ENCODE measurements at places on chromosomes 11 and 22.
A peak's percentile ranks its signal among the peaks of the same experiment; 100 is the strongest.

- DNase-seq: no peak
Measured at GRCh38 chr22:46763051-46763705, 728 bp downstream of the TBC1D22A start.

GRCh38 chr22:46584081-46584921, 35.9 kb upstream of the GRAMD4 start:
- no peak for DNase-seq

DNA sequence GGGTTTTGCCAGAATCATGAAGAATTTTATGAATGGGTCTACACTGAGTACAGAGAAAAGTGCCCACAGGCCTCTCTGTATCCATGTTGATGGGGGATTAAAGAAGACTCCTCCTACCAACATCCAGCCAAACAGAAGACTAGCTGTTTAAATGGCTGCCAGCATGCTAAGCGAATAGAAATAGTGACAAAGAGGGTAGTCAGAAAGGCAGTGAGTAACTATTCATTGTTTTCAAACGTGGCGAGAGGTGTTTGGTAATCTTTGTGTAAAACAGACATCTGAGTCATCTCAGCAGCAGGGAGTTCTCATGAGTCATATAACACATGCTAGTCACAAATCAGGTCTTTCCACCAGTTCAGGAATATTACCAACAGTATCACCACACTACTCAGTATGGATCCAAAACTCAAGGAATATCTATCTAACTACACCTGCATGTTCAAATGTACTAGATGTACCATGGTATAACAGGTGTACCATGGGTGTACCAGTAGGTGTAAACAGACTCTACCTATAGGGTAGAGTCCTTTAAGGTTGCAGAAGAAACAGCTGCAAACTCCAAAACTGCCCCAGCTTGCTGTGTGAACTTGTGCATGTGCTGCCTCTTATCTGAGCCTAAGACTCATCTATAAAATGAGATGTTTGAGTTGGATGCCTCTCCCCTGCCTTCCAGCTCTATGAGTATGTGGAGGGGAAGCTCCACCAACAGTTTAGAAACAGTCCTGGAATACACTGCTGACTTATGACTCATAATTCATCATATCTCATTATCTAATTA, 82.0 kb downstream of the SLC1A2 start:
- no peak for DNase-seq

GRCh38 chr11:336659-337198, 16.1 kb upstream of the IFITM3 start:
- no peak for DNase-seq

DNA sequence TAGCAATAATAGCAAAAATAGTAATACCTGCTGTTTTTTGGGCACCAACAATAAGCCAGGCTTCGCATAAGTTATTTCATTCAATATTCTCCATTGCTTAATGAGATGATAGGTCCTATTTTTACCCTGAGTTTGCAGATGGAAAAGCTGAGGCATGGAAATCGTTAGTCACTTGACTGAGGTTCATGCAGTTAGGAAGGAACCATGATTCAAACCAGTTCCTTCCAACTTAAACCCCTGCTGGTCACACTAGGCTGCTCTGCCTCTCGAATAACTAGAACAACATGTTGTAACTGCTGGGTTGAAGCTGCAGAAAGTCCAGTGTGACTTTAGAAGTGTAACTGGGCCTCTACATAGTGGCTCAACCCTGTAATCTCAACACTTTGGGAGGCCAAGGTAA, 69.3 kb downstream of the SEZ6L start:
- no peak for DNase-seq

DNA sequence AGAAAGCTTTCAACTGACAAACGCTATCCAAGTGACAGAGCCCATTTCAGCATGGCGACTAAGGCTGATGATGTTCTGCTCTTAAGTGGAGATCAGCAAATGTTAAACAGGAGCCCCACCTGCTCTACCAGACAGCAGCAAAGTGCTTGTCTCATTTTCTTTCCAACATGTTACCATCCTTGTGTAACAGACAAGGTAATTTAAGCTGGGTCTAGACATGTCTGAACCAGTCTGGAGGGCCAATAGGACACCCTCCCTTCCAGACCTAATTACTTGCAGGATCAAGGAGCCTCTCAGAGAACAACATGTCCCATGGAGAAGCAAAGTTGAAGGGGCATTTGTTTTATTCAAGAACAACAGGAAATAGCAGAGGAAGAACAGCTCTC, 3.9 kb upstream of the LMO2 start:
- DNase-seq: no peak

DNA sequence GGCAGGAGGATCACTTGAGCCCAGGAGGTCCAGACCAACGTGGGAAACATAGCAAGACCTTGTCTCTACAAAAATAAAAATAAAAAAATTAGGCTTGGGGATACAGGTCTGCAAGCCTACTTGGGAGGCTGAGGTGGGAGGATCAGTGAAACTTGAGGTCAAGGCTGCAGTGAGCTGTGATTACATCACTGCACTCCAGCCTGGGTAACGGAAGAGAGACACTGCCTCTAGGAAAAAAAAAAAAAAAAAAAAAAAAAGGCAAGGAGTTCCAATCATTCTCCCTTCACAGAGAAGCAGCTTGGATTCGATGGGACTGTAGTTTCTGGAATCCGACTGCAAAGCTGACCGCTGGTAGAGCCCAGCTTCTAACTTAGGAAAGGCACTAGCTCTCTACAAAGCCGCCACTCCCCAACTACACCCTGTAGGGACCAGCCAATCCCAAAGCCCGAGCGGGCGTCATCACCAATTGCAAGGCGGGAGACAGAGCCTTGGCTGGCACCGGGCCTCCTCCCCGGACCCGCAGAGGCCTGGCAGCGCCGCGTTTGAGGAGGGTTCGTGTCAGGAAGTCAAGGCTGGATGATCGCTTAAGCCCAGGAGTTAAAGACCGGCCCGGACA, 716 bp upstream of the DDB2 start:
- peak; percentile 63 for DNase-seq

GRCh38 chr11:59216641-59217564, 4.2 kb upstream of the MPEG1 start:
- no peak for DNase-seq

DNA sequence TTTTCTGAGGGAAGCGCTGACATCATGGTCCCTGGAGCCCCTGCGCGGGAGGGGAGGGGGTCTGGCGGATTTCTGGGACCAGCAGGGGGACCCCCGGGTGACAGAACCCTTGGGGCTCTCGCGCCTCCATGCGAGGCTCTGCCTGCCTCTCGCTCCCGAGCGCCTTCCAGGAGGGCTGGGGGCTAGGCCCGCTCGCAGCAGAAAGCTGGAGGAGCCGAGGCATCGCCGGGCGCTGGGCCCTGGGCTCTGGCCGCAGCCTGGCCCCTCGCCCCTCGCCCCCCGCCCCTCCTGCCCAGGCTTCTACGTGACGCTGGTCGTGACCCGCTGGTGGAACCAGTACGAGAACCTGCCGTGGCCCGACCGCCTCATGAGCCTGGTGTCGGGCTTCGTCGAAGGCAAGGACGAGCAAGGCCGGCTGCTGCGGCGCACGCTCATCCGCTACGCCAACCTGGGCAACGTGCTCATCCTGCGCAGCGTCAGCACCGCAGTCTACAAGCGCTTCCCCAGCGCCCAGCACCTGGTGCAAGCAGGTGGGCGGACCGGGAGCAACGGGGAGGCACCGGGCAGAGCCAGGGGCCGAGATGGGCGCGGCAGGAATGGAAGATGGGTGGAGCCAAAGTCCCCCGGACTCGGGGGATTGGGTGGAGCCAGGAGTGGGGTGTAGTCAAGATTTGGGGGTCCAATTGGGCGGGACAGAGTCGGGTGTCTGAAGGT, 5.4 kb downstream of the BEST1 start:
- no peak for DNase-seq

Data from stimulated activated CD8-positive, alpha-beta memory T cell treated with anti-CD3 and anti-CD28 coated beads, Interleukin-15, amount 100 ng/mL, for 4 hours (primary cell).